Activated CD4-positive, alpha-beta T cell treated with anti-CD3 and anti-CD28 coated beads, Interleukin-2, amount 10 ng/mL, durations not matched to agents 24 days and 14 days (primary cell): ENCODE measurements at places on chromosomes 6 and 20. TPM values are rescaled to one million over a fixed set of nuclear protein-coding genes. Genes with fewer than 3 reads are reported as not detected.

Gene GRM4
- total RNA-seq, result not detected in 2 replicates

Gene SLC52A3
- not detected in 2 replicates for total RNA-seq

Gene OOEP
- total RNA-seq, result 0.47 TPM in 2 replicates

Gene GPLD1
- 0.17 and 0.44 TPM in 2 replicates for total RNA-seq

Gene FAM217A
- total RNA-seq, result not detected in 2 replicates

DNA sequence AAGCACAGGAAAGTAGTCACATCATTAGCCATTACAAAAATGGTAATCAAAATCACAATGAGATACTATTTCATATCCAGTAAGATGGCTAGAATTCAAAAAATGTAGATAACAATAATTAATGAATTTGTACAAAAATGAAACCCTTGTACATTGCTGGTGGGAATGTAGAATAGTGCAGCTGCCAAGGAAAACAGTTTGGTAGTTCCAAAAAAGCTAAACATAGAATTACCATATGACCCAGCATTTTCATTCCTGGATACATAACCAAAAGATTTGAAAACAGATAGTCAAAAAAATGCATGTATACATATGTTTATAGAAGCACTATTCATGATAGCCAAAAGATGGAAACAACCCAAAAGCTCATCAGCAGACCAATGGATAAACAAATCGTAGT is 251.1 kb upstream of the RAB32 start:
- H3K4me3 ChIP-seq, result no peak overlapping the region
- no peaks in the 10 kb centered on the region for H3K27me3 ChIP-seq
- H3K4me1 ChIP-seq, result no peaks in the 10 kb centered on the region
- H3K36me3 ChIP-seq, result no peaks in the 10 kb centered on the region
- H3K27ac ChIP-seq, result no peak overlapping the region
- no peak for DNase-seq

GRCh38 chr6:38487423-38487822 is 152.3 kb downstream of the BTBD9 start:
- H3K4me3 ChIP-seq, result no peak overlapping the region
- DNase-seq, result no peak
- H3K27ac ChIP-seq, result no peak overlapping the region

DNA sequence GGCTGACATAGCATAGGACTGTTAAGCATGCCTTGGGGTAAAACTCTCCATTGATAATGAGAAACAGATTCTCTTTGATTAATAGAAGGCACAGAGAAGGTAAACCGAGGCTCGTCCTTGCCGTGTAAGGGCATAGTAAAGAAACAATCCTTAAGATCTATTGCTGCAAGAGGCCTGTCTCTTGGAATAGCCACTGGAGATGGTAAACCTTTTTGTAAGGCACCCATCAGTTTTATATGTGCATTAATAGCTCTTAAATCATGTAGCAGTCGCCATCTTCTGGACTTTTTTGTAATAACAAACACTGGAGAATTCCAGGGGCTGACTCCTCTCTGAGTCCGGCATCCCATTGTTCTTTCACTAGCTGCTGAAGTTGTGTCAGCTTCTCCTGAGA is 8.4 kb upstream of the ABHD12 start:
- peaks cover under 1% of the 10 kb centered on the region for H3K36me3 ChIP-seq
- H3K4me1 ChIP-seq, result peaks cover under 1% of the 10 kb centered on the region
- no peaks in the 10 kb centered on the region for H3K27me3 ChIP-seq

DNA sequence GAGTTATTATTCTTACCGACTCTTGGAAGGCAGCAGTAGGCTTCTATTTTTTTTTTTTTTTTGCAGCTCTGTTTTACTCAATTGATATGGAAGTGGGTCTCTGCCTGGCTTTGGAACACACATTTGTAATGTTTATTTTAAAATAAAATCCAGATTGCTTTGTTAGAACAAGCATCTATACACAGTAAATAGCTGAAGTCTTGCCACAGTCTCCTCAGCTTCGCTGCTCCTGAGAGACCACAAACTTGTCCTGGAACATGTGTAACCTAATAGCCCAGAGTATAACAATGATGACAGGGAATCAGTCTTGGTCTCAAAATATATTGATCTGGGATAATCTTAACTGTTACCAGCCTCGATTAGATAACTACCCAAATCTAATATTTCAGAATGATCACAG is 299.8 kb upstream of the NOX3 start:
- H3K27me3 ChIP-seq, result no peaks in the 10 kb centered on the region
- no peak overlapping the region for H3K27ac ChIP-seq
- no peak overlapping the region for H3K4me3 ChIP-seq
- H3K36me3 ChIP-seq, result no peaks in the 10 kb centered on the region

DNA sequence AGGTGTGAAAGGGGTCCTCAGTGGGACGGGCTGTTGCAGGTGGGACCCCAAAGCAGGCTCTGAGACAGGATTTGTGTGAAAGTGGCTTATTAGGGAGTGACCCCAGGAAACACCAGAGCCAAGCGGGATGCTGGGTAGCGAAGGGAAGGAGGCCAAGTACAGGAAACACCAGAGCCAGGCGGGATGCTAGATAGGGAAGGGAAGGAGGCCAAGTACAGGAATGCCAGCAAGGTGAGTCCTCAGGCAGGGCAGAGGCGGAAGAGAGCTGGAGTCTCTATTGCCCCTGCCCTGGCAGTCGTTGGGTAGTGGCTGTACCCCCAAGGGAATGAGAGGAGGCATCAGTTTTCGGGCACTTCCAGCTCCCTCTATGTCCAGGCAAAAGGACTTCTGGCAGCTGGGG is 30.5 kb upstream of the TGM2 start:
- H3K27me3 ChIP-seq, result peaks cover 7% of the 10 kb centered on the region
- no peaks in the 10 kb centered on the region for H3K36me3 ChIP-seq
- no peak overlapping the region for H3K4me3 ChIP-seq
- H3K4me1 ChIP-seq, result no peaks in the 10 kb centered on the region

GRCh38 chr6:84346372-84346771 is 118.9 kb upstream of the CEP162 start:
- no peaks in the 10 kb centered on the region for H3K27me3 ChIP-seq
- no peak overlapping the region for H3K4me3 ChIP-seq
- H3K36me3 ChIP-seq, result no peaks in the 10 kb centered on the region
- no peak overlapping the region for H3K27ac ChIP-seq

DNA sequence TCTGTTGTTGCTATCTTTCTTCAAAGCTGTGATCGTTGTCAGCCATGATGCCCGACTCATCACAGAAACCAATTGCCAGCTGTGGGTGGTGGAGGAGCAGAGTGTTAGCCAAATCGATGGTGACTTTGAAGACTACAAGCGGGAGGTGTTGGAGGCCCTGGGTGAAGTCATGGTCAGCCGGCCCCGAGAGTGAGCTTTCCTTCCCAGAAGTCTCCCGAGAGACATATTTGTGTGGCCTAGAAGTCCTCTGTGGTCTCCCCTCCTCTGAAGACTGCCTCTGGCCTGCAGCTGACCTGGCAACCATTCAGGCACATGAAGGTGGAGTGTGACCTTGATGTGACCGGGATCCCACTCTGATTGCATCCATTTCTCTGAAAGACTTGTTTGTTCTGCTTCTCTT is 19.3 kb downstream of the ABCF1 start:
- DNase-seq, result no peak
- no peaks in the 10 kb centered on the region for H3K27me3 ChIP-seq
- peaks cover 66% of the 10 kb centered on the region for H3K36me3 ChIP-seq
- H3K4me1 ChIP-seq, result peaks cover 8% of the 10 kb centered on the region
- H3K27ac ChIP-seq, result no peak overlapping the region

GRCh38 chr6:168574075-168574698 is 133.2 kb downstream of the SMOC2 start:
- no peaks in the 10 kb centered on the region for H3K4me1 ChIP-seq
- H3K4me3 ChIP-seq, result no peak overlapping the region
- no peaks in the 10 kb centered on the region for H3K36me3 ChIP-seq
- no peak for DNase-seq

DNA sequence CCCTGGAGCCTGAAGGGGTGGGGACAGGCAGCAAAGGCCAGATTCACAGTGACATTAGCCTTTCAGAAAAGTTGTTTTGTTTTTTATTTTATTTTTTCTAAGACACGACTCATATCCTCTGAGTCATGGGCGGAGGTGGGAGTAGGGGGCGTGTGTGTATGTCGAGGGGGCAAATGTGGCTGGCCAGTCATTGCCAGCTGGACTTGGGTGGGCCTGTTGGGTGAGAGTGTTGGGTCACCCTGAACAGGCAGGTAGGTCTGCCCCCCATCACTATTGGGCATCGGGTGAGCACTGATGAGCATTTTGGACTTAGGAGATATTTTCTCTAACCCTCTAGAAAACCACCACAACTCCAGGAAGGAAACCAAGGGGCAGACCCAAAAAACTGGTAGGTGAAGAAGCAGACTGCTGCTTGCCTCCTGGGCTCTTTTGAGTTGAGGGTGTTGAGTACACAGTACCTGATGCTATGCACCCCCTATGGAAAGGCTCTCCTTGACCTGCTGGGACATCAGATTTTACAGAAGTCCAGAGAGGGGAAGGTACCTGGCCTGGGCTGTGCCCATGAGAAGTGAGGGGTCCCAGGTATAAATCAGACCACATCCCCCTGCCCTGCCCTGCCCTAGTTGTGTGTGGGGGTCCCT is 5.6 kb downstream of the SMIM29 start:
- peaks cover 78% of the 10 kb centered on the region for H3K36me3 ChIP-seq
- peak overlapping the region; percentile 83 for H3K27ac ChIP-seq
- no peak for DNase-seq
- H3K4me3 ChIP-seq, result peak overlapping the region; percentile 71
- no peaks in the 10 kb centered on the region for H3K27me3 ChIP-seq
- peaks cover 73% of the 10 kb centered on the region for H3K4me1 ChIP-seq

DNA sequence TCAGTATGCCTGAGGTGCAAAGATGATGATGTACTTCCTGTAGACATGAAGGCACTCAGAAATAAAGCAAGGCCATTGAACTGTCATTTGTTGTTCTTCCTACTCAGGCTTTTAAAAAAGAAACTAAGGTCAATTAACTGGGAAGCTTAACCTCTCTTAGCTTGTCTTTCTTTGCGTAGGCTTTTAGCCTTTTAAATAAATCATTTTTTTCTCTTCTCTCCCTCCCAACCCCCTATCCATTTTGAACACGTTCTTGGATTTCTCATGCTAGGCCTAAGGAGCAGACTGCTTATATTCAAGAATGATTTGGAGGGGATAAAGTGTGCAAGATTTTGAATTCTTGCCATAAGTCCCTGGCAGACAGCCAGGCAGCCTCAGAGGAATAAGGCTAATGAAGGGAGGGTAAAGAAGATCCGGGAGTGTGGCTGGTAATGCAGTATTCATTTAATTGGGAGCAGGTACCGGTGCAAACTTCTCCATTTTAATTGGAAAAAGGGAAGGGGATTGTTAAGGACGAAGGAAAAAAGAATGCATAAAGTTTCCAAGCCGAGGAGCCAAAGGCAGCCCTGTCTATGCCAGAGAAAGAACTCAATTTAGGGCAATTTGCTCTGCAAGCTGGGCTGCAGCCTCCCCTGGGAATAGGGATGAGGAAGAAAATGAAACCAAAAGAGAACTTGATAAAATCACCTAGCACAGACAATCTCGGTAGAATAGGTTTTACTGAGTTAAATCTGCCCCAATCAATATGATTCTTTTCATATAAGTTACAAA is 343.8 kb upstream of the MMS22L start:
- no peaks in the 10 kb centered on the region for H3K27me3 ChIP-seq
- DNase-seq, result no peak
- H3K36me3 ChIP-seq, result no peaks in the 10 kb centered on the region
- no peak overlapping the region for H3K4me3 ChIP-seq
- H3K4me1 ChIP-seq, result no peaks in the 10 kb centered on the region
- no peak overlapping the region for H3K27ac ChIP-seq

GRCh38 chr6:168128006-168128630 is 49.1 kb upstream of the FRMD1 start:
- DNase-seq, result no peak
- H3K27ac ChIP-seq, result no peak overlapping the region
- H3K4me1 ChIP-seq, result no peaks in the 10 kb centered on the region
- no peak overlapping the region for H3K4me3 ChIP-seq
- H3K27me3 ChIP-seq, result peaks cover 12% of the 10 kb centered on the region
- no peaks in the 10 kb centered on the region for H3K36me3 ChIP-seq

- DNase-seq, result peak; percentile 63
- no peak overlapping the region for H3K27ac ChIP-seq
- peaks cover 10% of the 10 kb centered on the region for H3K36me3 ChIP-seq
- H3K4me1 ChIP-seq, result peaks cover 4% of the 10 kb centered on the region
- H3K4me3 ChIP-seq, result no peak overlapping the region
Measured at GRCh38 chr6:158972241-158973233, 27.5 kb downstream of the RSPH3 start.

- H3K4me1 ChIP-seq, result peaks cover 21% of the 10 kb centered on the region
- H3K36me3 ChIP-seq, result peaks cover 25% of the 10 kb centered on the region
- no peaks in the 10 kb centered on the region for H3K27me3 ChIP-seq
- H3K27ac ChIP-seq, result no peak overlapping the region
- DNase-seq, result no peak
- H3K4me3 ChIP-seq, result no peak overlapping the region
Measured at GRCh38 chr6:154754152-154754551, 20.9 kb downstream of the SCAF8 start.

DNA sequence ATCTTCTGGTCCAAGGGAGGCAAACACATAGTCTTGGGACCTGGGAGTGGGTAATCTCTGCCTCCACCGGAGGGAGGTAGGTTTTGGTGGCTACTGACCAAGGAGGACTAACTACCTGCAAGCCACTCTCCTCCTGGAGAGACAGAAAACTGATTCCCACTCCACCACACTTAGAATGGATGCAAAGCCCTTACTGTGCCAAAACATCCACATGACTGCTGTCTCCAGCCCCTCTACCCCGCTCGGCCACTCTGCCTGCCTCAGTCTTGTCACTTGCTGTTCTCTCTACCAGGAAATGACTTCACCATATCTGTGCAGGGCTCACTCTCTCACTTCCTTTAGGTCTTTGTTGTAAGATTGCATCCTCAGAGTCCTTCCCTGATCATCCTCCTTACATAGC is 129.5 kb upstream of the ARG1 start:
- H3K36me3 ChIP-seq, result peaks cover 28% of the 10 kb centered on the region
- peak; percentile 83 for DNase-seq
- H3K4me3 ChIP-seq, result peak overlapping the region; percentile 86
- H3K27me3 ChIP-seq, result no peaks in the 10 kb centered on the region
- H3K27ac ChIP-seq, result peak overlapping the region; percentile 94

DNA sequence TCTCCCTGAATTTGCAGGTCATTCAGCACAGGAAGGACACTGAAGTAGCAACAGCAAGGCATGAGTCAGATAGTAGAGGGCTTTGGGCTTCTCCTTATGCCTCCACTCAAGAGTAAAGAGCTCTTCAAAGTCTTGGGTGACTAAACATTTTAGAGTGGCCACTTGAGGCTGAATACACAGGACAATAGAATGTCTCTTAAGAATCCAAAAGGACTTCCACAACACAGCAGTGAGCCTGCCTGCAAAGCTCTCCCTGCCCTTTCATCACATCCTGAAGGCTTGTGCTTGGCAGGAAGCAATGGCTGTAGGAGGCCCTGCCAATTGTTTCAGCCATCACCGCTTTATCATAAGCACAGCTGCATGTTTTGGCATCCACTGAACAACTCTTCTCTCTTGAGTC is 36.8 kb downstream of the FOXQ1 start:
- no peaks in the 10 kb centered on the region for H3K36me3 ChIP-seq
- peaks cover 19% of the 10 kb centered on the region for H3K27me3 ChIP-seq
- no peak for DNase-seq
- H3K27ac ChIP-seq, result no peak overlapping the region
- H3K4me3 ChIP-seq, result no peak overlapping the region

- no peak overlapping the region for H3K4me3 ChIP-seq
- DNase-seq, result no peak
- no peaks in the 10 kb centered on the region for H3K4me1 ChIP-seq
- H3K27me3 ChIP-seq, result peaks cover 12% of the 10 kb centered on the region
- no peaks in the 10 kb centered on the region for H3K36me3 ChIP-seq
Measured at GRCh38 chr6:159880412-159880975, 10.3 kb upstream of the MAS1 start.
